ENCODE measurements at places on chromosomes 1 and 21.

- no peak overlapping the region for H3K4me3 ChIP-seq
- no peak for DNase-seq
- H3K27ac ChIP-seq: no peak overlapping the region
- H3K36me3 ChIP-seq: peaks cover 75% of the 10 kb centered on the region
- H3K27me3 ChIP-seq: no peaks in the 10 kb centered on the region
Measured at GRCh38 chr21:46555678-46556077, 49.2 kb downstream of the S100B start.

GRCh38 chr1:234997201-234997895 lies 131.3 kb downstream of the TOMM20 start:
- no peaks in the 10 kb centered on the region for H3K36me3 ChIP-seq
- H3K4me3 ChIP-seq: peak overlapping the region; percentile 16
- peak; percentile 70 for DNase-seq
- peaks cover 20% of the 10 kb centered on the region for H3K4me1 ChIP-seq

GRCh38 chr1:10471411-10472219 lies 714 bp downstream of the DFFA start:
- no peak for DNase-seq
- peak overlapping the region; percentile 95 for H3K4me3 ChIP-seq
- H3K27ac ChIP-seq: peak overlapping the region; percentile 57
- H3K36me3 ChIP-seq: peaks cover 22% of the 10 kb centered on the region

GRCh38 chr1:10626791-10627410 lies 152.2 kb downstream of the PEX14 start:
- peaks cover 34% of the 10 kb centered on the region for H3K4me1 ChIP-seq
- H3K27me3 ChIP-seq: peaks cover 3% of the 10 kb centered on the region
- DNase-seq: no peak
- H3K36me3 ChIP-seq: peaks cover 79% of the 10 kb centered on the region
- no peak overlapping the region for H3K4me3 ChIP-seq

GRCh38 chr1:214352838-214353237 lies 71.9 kb downstream of the SMYD2 start:
- H3K36me3 ChIP-seq: peaks cover 2% of the 10 kb centered on the region
- no peaks in the 10 kb centered on the region for H3K27me3 ChIP-seq
- H3K27ac ChIP-seq: no peak overlapping the region
- H3K4me3 ChIP-seq: no peak overlapping the region
- no peaks in the 10 kb centered on the region for H3K4me1 ChIP-seq
- no peak for DNase-seq

DNA sequence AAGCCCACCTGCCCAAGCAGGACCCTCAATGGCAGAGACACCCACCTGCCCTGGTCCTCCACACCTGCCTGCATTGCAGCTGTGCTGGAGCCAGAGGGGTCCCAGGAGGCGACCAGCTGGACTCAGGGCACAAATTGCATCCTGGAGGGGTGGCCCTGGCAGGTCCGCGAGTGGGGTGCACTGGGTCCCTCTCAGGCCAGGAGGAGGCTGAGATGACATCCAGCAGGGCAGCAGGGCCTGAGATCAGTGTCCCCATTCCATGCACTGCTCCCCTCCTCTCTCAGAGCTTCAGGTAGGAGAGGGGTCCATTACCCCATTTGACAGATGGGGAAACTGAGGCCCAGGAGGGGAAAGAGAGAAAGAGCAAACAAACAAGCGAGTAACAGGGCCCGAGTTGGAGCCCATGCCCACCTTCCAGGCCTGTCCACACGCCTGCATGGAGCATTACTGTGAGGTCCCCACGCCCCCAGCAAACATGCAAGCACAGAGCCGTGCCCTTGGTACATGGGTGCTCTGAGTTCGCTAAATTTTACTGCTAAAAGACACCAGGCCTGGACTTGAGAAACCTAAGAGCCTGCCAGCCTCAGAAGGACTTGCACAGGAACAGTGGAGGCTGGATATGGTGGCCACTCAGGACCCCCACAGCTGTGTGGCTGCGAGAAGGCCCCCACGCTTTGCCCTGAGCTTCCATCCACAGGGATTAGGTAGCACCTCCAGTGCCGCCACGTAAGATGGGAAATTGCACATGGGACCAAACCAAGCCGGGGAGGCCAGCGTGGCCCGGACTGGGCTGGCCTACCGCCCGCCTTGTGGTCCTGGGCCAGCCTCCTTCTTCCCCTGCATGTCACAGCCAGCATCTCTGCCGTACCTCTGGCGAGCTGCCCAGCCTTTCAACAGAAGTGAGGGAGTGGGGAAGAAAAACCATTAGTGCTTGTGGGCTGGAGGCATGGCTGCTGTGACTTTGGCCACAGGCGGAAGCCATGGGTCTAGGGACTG lies 7.4 kb downstream of the WNT3A start:
- H3K36me3 ChIP-seq: no peaks in the 10 kb centered on the region
- H3K4me3 ChIP-seq: no peak overlapping the region
- no peak overlapping the region for H3K27ac ChIP-seq
- peaks cover 5% of the 10 kb centered on the region for H3K4me1 ChIP-seq
- DNase-seq: peak; percentile 28

GRCh38 chr1:203828002-203828401 lies 32.6 kb downstream of the ZBED6 start:
- no peaks in the 10 kb centered on the region for H3K4me1 ChIP-seq
- H3K4me3 ChIP-seq: no peak overlapping the region

DNA sequence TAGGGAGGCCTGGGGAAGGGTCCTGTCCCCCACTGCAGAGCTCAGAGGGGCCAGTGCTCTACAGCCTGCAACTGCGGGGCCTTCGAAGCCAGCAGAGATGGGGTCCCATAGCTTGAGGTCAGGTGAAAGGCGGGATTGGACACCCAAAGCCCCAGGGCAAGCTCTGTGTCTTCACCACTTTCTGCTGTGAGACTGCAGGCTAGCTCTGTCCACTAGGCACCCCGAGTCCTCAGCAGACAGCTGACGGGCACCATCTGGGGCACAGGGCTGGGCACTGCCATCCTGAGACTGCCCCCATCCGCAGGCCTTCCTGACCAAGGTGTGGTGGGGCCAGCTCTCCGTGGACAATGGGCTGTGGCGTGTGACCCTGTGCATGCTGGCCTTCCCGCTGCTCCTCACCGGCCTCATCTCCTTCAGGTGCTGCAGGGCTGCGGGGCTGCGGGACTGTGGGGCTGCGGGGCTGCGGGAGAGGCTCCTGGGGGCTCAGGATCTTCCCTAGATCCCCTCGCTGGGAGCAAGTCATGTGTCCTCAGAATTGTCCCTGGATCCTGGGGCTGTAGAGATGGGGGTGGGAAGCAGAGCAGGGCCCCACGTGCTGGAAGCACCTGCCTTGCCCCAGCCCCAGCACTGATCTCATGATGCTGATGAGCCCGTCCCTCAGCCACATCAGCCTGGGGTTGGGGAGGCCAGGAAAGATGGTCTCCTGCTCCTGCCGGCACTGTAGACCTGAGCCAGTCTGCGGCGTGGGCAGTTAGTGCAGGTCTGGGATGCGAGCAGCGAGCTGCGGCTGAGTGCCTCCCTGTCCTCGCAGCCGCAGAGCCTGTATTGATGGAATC lies 46.8 kb downstream of the TRPM2 start:
- no peak overlapping the region for H3K4me3 ChIP-seq
- H3K36me3 ChIP-seq: peaks cover 52% of the 10 kb centered on the region
- H3K4me1 ChIP-seq: no peaks in the 10 kb centered on the region
- no peak for DNase-seq

DNA sequence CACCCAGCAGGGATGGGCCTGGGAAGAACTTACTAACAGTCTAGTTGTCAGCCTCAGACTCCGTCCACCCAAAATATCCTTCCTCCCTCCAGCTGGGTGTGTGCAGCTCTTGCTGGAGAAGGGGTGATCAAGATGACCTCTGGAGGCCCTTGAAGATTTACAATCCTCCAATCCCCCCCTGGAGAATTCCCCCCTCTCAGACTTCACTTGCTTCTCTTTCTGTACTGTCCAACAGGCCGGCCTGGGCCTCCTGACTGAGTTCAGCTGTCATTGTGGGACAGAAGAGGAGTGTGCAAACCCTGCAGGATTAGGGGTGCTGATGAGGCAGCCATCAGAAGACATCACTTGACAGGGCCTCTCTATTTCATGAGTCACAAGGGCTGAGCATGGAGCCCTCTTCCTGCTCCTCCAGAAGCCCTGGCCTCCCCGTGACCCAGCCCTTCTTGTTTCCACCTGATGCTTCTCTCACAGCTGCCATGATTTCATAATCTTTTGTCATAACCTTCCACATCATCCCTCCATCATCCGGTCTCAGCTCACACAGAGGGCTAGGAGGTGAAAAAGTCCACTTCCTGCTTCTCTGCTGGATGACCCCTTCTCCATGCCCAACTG lies 17.5 kb upstream of the IGFN1 start:
- no peak overlapping the region for H3K27ac ChIP-seq
- H3K4me3 ChIP-seq: no peak overlapping the region
- no peaks in the 10 kb centered on the region for H3K36me3 ChIP-seq
- peaks cover 9% of the 10 kb centered on the region for H3K4me1 ChIP-seq
- H3K27me3 ChIP-seq: no peaks in the 10 kb centered on the region
- no peak for DNase-seq

DNA sequence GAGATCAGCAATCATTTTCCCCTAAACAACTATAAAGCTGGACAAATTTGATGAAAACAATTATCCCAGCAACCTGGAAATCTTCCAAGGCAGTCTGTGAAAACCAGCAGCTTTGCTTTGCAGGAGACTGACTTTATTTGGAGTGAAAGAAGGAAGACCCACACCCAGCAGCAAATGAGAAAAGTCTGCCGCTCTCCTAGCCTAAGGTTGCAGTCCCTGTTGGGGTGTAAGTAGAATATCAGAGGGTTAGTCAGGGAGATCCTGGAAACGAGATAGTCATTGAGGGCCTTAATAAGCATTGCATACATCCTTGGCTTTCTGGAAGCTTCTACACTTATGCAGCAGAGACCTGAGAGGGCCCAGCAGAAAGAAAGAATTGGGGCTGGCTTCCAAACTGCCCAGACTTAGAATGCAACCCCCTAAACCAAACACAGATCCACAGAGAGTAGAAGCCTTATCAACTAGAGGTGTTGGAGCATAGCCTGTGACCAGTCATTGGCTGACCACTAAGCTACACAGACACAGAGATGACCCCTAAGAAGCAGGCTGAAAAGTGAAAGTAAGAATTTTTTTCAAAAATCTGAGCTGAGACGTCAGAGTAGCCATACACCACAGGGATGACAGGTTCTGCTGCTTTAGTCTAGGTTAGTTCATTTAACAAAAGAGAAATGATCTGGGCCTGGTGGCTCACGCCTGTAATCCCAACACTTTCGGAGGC lies 98.3 kb downstream of the LYPLAL1 start:
- DNase-seq: no peak
- H3K36me3 ChIP-seq: no peaks in the 10 kb centered on the region
- no peaks in the 10 kb centered on the region for H3K27me3 ChIP-seq
- no peak overlapping the region for H3K4me3 ChIP-seq
- H3K4me1 ChIP-seq: peaks cover 6% of the 10 kb centered on the region

All from spinal cord (tissue), 10 donors.